ENCODE measurements at places on chromosomes 7 and 10.

GRCh38 chr10:13722747-13723653 is 136.2 kb downstream of the PRPF18 start:
- DNase-seq = no peak

- no peak for DNase-seq
These were observed 39.7 kb upstream of the MTPN start for GRCh38 chr7:136016649-136017395.

DNA sequence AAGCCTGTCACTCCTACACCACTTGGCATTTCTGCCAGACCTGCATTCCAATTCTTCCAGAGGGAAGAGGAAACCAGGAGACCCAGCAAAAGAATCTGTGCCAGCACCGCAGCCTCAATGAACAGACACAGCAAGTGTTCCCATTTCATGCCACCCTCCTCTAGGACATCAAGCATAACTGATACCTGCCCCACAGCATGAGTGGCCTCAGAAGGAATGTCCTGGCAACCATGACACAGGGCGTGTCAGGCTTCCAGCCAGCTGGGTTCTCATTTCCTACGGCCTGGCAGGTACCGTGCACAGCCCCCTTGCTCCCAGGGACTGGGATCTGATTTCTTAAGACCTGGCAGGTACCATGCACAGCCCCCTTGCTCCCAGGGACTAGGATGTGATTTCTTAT is 7.8 kb downstream of the MAD1L1 start:
- no peak for DNase-seq

DNA sequence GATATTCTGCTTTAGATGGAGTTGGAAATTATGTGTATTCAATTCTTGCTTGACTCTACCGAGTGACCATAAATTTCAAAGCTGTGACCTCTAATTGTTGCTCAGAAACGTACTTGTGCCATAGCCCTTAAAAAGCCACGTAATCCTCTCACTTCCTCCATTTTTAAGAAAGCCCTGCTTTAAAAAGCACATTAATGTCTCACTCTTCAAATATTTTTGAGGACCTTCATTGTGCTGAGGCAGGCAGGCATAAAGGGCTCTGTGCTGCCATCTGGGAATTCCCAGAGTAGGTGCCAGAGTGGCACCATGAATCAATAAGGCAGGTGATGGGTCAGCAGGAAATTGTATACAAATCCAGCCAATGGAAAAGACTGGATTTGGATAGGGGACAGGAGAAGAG is 97.7 kb upstream of the FAM204A start:
- no peak for DNase-seq

GRCh38 chr10:129381741-129382140 is 85.3 kb upstream of the MGMT start:
- DNase-seq = no peak

DNA sequence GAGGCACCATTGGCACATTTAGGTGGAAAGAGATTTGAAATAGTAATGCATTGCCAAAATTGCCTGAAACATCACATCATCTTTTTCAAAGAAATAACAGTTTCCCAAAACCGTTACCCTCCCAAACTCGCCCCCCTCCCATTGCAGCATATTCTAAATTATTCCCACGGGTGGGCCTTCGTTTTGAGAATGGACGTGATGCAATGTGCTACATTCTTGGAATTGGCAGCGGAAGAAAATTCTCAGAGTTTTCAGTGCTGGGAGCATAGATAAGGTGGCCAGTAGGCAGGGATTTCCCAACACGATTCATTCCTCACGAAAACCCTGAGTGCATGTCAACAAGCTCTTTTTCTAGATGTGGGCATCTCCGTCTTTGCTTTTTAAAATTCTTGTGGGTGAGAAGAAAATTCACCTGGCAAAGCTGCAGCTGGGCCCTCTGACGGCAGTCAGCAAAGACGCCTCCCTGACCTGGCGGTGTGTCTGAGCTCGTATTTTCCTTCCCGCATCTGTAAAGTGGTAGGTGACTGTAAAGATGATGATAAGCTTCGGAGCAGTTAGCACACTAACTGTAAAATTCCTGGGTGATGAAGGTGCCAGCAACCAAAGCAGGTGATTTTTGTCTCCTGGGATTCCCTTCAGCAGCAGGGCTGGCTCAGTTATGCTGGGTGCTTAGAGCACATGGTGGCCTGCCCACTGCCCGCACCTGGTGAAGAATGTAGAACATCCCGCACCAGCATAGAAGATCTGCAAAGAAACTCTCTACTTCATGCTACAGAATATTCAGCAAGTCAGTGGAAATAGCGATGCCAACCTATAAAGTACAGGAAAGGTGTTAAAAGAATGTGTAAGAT is 141.9 kb upstream of the KLF6 start:
- DNase-seq = no peak

- DNase-seq = no peak
These were observed 691.8 kb downstream of the SUGCT start for GRCh38 chr7:40826411-40827221.

- DNase-seq = no peak
These were observed 526.7 kb upstream of the LRRN3 start for GRCh38 chr7:110564246-110564645.

DNA sequence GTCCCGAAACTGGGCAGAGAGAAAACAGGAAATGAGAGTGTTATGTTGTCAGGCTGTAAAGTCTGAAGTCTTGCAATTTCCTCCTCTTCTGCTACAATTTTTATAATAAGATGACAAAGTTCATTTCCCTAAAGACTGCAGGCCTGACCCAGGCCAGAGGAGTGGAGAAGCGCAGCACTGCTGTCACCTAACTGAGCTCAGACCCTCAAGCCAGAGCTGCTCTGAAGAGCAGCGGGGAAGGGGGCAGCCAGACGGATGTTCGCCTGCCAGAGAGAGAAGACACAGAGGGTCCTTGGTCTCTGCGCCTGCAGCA is 12.6 kb upstream of the AOAH start:
- no peak for DNase-seq

- DNase-seq = no peak
These were observed 169.2 kb downstream of the SEMA3A start for GRCh38 chr7:84025332-84025927.

DNA sequence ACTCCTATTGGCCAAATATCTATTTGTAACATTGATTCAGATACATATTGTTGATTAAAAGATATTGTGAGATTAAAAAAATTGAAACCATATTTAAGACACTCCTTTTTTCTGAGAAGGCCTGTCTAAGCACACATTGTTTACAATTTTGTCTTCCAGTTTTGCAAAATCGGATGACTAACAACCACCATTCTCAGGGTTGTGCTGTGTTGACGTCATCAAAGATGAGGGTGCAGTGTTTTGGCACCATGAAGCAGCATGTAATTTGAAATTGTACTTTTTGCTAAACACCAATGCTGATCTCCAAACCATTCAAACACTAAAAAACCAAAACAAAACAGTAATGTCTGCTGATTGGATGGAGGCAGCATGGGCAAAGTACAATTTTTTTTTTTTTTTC is 7.4 kb downstream of the CREB5 start:
- DNase-seq = no peak

DNA sequence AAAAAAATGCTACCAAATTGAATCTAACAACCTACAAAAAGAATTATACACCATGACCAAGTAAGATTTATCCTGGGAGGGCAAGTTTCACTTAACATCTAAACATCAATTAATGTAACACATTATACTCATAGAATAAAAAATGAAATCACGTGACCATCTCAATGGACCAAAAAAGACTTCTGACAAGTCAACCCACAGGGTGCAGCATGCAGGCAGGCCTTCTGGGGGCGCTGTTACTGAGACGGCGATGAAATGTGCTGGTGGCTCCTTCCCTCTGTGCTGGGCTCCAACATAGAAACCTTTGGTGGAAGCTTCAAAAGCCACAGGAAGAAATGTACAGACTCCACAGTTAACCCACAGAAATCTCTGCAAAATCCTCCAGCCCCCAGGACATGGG is 103.1 kb downstream of the INHBA start:
- no peak for DNase-seq

- DNase-seq = no peak
These were observed 616.3 kb upstream of the IGFBP3 start for GRCh38 chr7:46537191-46537905.

GRCh38 chr10:7070950-7071349 is 339.9 kb downstream of the SFMBT2 start:
- DNase-seq = no peak

All from esophagus squamous epithelium (tissue), 5 donors.